ENCODE measurements at places on chromosomes 7 and 10.

DNA sequence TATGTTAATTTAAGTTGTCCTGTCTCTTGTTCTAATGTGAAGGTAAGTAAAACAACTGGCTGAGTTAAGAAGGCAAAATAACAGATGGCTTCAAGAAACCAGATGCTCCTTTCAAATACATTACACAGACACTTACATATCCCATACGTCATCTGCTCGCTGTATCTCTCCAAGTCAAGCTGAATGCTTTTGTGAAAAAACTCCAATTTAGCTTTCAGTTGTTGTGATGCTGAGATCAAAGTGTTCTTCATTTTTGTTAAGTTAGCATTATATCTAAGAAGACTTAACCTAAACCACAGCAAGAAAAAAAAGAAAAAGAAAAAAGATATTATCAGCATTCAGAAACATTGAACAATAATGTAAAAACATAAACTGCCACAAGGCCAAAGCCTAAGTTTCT is 18.5 kb upstream of the ERLIN1 start:
- DNase-seq: no peak

GRCh38 chr7:127588697-127589482 is 679 bp downstream of the ARF5 start:
- DNase-seq: peak; percentile 32

- peak; percentile 79 for DNase-seq
Observed at GRCh38 chr7:155003092-155003375, at the start of gene PAXIP1. PAXIP1 (minus strand) TSS chr7:155003124; CDS start chr7:155002929, 195 bp downstream.

GRCh38 chr7:134301592-134301991 is 15.1 kb downstream of the SLC35B4 start:
- no peak for DNase-seq

GRCh38 chr7:6205971-6206660 is 66.3 kb downstream of the CYTH3 start:
- no peak for DNase-seq

DNA sequence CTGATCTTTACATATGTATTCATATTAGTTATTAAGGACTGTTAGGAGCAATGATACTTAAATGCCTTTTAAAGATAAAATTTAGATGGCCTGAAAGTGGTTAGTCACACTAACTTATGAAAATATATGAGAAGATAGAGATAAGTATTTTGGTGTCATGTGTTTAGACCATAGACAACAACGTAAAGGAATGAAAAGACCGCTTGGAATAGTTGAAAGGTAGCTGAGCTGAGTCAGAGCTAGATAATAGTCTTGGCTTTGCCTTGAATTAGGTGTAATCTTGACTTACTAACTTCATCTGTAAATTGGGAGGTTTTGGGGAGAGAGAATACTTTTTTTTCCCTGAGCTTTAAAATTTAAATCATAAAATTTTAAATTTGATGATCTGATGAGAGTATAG is 127.0 kb downstream of the LYZL1 start:
- DNase-seq: no peak

- no peak for DNase-seq
Observed at GRCh38 chr10:35452847-35453246, 116.5 kb downstream of the CCNY start.

DNA sequence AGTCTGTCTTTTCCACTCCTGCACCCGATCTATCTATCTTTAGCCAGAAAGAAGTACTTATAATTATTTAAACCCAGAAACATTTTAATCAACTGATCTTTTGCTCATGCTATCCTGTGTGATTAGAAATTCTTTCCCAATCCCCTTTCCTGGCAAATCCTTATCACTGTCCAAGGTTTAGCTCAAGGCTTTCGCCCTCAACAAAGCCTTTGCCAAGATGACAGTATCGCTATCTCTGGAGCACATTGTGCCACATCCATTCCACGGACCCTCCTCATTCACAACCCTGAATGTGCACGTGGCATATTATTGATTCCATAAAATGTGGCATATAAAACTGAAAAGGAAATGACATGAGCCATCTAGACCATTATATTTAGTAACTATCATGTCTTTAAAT is 71.3 kb downstream of the PTN start:
- no peak for DNase-seq

- no peak for DNase-seq
Observed at GRCh38 chr7:73446682-73447081, 13.1 kb downstream of the FZD9 start.

GRCh38 chr7:37408291-37409228 is 40.1 kb downstream of the ELMO1 start:
- peak; percentile 16 for DNase-seq

GRCh38 chr7:46107610-46108217 is 186.6 kb upstream of the IGFBP3 start:
- DNase-seq: no peak

GRCh38 chr10:101280511-101280910 is 51.2 kb upstream of the LBX1 start:
- DNase-seq: no peak

DNA sequence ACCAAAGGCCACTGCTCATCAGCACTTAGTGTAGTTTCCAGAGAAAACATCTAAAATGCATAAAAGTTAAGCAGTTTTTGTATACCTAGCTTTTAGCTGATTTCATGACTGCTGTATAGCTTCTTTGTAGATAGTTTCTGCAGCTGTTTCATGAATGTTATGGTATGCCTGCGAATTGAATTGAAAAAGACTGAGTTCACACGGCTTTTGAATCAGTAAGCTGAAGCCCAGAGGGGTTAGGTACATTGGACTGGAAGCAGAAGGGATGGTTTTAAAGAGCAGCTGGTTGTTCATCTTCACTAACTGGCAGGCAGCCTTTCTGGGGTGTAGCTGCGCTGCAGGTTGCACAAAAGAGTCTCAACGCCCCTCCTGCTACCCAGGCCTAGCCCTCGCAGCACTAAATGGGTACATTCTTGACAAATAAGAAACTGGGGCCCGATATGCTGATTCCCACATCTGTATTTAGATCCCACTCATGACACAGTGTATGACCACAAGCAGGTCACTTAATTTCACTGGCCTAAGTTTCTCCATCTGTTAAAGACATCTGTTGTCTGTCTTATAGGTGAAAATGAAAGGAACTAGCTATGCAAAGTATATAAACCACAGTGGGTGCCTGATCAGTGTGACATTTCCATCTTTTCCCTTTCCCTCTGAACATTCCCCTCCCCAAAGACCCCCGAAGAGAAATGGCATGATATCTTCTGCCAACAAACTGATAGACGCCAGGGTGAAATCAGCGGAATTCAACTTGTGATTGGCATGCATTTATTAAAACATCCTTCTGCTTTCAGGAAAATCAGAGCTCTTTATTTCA is 85.9 kb upstream of the AGBL3 start:
- DNase-seq: peak; percentile 12

DNA sequence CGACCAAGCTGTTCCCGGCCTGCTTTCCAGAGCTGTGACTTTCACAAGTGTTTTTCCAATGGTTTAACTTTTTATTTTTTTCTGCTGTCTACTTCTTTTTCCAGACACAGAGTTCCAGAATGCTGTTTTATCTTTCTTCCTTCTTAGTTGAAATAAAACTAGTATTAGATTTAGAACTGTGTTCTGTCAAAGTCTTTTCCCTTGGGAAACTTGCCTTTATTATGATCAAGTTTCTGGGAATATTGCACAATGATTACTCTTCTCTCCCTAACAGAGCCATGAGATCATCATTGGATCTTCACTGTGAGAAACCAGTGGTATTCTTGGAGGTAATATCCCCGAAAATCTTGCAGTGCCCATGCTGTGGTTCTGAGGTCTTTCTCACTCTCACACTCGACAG is 104.9 kb upstream of the KCND2 start:
- no peak for DNase-seq

DNA sequence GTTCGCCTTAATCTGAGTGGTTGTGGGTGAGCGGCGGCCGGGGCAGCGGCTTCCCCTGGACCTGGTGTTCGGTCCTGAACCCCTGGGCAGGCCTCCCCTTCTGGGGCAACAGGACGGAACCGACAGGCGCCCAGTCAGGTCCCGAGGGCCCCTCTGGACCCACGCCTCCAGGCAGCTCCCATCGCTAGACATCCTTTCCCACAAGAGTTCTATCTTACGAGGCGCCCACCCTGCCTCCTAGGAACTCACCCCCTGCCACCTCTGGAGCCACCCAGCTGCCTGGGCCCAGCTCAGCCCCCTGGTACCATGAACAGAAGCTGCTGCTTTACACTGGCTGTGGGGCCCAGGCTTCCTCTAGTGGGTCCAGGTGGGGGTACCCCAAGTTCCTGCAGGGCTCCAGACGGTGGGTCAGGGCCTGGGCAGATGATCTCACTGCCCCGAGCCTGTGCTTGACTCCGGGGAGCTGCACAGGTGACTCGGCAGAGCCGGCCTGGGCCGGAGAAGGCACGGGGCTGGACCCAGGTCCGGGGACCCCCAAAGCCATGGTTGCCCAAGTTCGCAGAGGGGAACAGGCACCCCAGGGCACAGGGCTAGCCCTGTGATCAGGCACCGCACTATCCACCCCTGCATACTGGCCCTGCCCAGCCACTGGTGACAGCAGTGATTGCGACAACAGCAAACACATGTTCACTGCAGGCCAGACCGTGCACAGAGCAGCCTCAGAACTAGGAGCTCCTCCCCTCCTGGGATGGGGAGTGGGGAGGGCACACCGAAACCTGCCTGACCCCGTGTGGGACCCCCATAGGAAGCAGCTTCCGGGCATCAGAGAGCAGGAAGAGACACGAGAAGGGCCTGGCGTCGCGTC is 180.3 kb downstream of the ELFN1 start:
- DNase-seq: no peak

DNA sequence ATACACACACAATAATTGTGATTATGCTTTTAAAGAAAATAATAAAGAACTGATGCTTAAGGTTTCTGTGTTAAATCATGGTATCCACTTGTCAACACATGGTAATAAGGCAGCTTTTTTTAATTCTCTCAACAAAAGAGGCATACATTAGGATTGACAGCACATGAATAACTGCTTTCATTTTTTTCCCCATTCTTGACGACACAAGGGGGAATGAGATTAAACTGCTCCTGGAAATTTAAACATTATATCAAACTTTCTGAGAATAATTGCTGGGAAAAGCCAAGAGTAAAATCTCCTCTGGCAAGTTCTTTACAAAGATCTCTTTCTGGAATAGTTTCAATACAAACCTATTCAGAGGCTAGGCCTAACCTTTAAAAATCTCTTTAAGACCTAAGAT is 99.0 kb upstream of the GPR22 start:
- no peak for DNase-seq
